ENCODE measurements at places on chromosomes 4 and X.

DNA sequence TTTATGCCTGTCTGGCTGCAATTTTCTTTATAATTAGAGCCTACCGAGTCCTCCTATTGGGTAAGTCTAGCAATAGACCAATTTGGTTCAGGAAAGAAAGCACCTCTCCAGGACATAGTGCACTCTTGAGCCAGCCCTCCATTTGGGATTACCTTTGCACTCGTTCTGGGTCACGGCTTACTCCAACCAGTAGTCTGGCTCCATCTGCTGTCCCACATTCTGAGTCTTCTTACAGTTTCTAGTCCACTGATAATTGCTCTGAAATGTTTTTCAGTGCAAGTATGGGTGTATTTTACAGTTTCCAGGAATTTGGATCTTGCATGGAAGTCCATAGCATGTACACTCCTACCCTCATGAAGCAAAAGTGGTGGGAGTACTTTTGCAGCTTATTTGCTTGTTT, 34.8 kb upstream of the USP51 start:
- no peak for DNase-seq

DNA sequence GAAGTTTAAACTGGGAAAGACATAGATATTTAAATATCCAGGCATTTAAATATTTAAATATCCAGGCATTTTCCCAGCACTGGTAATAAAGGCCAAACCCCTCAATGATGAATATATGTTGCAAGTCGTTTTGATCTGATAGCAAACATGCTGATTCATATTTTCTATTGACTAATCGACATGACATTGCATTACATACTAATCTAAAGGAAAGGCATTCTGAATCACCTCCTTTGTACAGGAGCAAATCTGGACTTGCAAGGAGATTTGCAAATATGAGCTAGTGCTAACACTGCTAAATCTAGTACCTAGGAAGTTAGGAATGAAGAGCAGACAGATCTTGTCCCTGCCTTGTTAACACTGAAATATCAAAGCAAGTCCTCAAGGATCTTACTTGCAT, 207.3 kb downstream of the SLC7A11 start:
- no peak for DNase-seq

GRCh38 chrX:12383196-12383595, 244.9 kb downstream of the FRMPD4 start:
- DNase-seq = no peak

DNA sequence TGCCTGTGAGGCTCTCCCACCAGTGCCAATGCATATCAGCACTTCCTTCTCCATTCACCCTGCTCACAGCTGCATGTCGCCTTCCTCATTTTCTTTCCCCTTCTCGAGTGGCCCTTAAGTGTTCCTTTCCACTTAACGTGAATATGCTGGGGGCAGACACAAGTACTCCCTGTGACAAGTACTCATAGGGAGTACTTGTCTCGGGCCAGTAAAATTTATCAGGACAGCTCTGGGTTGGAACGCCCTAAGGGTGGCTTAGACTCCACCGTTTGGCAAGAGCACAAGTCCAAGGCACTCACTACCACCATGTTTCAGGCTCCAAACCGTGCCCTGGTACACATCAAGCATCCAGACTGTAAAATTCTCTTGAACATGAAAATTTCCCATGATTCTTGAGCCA, 3.9 kb upstream of the LDOC1 start:
- DNase-seq = no peak

DNA sequence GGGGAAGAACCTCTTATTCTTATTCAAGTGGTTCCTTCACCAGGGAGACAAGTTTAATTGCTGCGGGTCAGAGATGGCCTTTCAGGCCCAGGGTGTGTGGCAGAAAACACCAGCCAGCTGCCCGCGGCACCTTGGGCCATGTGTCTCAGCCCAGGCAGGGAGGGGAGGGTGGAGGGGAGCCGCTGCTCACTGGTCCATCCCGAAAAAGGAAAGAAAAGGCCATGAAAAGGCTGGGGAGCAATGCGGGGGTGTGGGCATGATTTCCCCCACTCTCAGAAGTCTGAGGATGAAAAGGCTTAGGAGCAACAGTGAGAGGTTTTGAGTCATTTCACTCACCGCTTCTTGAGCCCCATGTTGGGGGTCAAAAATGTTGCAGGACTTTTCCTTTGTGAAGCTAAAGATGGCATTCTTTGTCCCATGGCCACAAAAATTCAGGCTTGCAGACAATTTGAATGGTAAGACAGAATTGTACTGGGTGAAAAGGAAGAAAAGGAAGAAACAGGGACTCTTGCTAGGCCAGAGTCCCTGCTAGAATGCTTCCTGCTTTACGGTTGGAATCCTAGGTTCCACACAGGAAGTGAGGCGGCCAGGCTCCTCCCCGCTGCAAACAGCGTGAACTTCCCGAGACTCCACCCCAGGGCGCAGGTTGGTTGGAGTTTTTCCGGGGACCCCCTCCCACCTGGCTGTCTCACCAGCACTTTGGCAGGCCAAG, 17.4 kb upstream of the FAM47E start:
- DNase-seq = no peak

- DNase-seq = no peak
These were observed 381.5 kb upstream of the PRKX start for GRCh38 chrX:4094926-4095325.

DNA sequence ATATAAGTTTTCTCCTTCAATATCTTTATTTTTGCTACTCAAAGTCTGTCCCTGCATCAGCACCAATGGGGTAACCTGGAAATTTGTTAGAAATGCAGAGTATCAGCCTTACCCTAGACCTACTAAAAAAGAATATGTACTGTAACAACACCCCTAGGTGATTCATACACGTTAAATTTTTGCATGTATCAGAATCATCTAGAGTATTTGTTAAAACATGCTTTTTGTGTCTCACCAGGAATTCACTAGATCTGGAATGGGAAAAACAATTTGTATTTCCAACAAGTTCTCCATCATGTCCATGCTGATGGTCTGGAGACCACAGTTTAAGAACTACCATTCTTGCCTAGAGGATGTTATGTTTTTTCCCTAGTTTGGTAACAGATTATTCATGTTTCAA, 196.0 kb upstream of the EDNRA start:
- no peak for DNase-seq

DNA sequence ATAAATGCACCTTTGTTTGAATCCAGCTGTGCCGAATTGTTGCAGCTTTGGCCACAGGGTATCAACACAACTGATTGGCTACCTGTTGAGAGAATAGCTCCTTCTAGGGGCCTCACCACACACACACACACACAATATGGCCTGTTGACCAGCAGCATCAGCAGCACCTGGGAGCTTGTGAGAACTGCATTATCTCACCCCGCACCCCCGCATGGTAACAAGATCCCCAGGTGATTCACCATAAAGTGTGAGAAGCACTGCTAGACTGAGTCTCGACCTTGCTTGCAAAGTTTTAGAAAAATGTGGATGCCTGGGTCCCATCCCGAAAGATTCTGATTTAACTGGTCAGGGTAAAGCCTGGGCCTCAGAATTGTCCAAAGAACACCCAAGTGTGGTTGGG, 176.9 kb upstream of the PRPS2 start:
- no peak for DNase-seq

GRCh38 chrX:12903646-12904045, 2.8 kb upstream of the TLR8 start:
- DNase-seq = no peak

DNA sequence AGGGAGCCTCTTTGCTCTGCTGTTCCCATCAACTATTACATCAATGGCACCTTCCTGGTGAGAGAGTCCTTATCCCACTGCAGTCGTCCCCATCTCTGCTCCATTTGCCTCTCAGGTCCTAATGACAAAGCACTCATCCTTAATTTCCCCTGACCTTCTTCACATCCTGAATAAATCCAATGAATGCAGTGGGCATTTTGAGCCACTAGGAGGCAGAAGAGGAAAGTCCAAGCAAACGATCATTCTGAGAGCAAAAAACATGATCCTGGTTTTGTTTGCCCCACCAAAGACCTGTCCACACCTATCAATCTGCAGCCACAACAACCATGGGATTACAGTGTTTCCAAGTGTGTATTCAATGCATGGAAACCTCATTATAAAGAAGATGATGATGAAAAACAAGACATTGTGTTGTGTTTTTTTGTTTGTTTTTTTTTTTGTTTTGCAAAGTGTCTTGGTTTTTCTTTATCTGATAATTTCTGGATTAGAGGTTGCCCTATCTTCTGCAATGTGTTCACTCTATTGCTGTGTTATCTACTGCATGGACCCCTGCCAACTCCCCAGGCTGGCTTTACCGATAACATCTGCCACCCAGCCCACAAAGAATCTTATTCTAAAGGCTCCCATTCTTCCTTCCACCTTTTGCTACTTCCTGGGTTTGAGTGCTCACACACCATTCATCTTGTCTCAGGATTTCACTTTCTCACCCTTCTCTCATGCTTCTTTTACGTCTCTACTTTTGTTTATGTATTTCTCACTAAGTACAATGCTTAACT, 207.2 kb downstream of the NLGN4X start:
- peak; percentile 35 for DNase-seq

DNA sequence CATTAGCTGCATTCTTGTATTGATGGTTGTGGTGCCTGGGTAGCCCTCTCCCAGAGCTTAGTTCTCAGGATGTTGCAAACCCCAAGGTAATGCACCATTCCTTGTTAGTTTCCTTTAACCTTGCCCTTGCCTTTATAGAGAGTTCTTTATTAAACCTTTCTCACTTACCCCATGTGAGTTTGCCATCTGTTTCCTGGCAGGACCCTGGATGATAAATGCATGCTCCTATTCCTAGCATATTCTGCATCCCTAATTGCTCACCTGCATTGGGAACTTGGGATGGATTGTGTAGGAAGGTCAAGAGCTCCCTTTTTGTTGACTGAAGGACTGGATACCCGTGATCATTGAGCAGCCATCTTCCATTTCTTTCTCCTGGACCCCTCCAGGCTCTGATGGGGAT, 59.9 kb upstream of the AP1S2 start:
- DNase-seq = no peak
